ENCODE measurements at places on chromosomes 1 and 21.
A peak's percentile ranks its signal among the peaks of the same experiment; 100 is the strongest.

- no peak for DNase-seq
Measured at GRCh38 chr21:37921091-37921490, 4.8 kb upstream of the KCNJ6 start.

DNA sequence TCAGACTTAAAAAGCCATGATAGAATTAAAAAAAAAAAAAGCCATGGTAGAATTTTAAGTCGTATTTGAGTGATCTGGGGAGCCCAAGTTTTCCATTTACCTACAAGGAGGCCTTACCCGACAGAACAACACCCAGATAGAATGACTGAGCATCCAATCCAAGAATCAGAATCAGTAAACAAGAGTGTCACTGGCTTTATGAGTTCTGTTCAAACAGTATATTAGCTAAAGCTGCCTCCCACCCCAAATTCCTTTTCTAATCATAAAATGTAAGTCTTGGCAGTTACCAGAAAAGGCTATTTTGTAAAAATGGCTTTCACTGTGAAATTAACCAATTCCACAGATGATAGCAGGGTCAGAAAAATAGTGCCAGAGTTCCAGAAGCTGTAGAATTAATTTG lies 1.2 kb downstream of the GTF2B start:
- no peak for DNase-seq

GRCh38 chr1:185500001-185500626 lies 183.1 kb upstream of the IVNS1ABP start:
- DNase-seq = peak; percentile 42

DNA sequence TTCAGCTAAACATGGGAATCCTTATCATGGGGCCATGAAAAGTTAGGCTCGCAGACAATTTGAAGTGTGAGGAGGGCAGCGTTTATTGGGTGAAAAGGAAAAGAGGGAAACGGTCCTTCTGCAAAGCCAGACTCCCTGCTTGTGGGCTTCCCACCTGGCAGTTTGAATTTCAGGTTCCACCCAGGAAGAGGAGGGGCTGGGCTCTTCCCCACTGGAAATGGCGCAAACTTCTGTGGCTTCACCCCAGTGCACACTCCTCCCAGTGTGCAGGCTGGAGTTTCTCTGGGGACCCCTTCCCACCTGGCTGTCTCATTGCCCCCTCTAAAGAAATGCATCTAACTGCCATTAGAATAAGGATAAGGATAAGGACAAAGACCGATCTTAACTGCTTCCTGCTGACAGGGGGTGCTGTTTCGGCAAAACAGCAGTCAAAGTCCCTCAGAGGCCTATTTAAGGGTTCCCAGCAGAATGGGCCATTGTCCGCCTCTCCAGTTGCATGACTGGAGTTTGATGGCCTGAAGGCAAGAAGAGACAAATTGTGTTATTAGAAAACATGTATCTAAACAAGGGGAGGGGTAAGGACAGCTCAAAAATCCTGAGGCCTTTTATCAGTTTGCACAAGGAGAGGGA lies 20.4 kb downstream of the AIM2 start:
- DNase-seq = no peak

DNA sequence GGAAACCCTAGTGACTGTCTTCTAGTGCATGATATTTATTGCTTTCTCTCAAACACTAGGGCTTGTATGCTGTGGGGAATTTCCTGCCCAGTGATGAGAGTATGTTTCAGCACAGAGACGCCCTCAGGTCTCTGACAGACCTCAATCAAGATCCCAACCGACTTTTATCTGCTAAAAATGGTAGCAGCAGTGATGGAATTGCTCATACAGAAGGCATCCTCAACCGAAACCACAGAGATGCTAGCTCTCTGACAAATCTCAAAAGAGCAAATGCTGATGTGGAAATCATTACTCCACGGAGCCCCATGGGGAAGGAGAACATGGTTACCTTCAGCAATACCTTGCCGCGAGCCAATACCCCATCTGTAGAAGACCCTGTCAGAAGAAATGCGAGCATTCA lies 41.3 kb downstream of the PLPPR4 start:
- DNase-seq = no peak

- no peak for DNase-seq
Measured at GRCh38 chr21:15243406-15243805, 178.6 kb upstream of the NRIP1 start.

GRCh38 chr1:79363430-79363829 lies 356.9 kb upstream of the ADGRL4 start:
- DNase-seq = no peak

GRCh38 chr21:26756491-26757159 lies 88.6 kb downstream of the ADAMTS1 start:
- no peak for DNase-seq

- DNase-seq = no peak
Measured at GRCh38 chr1:107877745-107878144, 87.2 kb downstream of the VAV3 start.

DNA sequence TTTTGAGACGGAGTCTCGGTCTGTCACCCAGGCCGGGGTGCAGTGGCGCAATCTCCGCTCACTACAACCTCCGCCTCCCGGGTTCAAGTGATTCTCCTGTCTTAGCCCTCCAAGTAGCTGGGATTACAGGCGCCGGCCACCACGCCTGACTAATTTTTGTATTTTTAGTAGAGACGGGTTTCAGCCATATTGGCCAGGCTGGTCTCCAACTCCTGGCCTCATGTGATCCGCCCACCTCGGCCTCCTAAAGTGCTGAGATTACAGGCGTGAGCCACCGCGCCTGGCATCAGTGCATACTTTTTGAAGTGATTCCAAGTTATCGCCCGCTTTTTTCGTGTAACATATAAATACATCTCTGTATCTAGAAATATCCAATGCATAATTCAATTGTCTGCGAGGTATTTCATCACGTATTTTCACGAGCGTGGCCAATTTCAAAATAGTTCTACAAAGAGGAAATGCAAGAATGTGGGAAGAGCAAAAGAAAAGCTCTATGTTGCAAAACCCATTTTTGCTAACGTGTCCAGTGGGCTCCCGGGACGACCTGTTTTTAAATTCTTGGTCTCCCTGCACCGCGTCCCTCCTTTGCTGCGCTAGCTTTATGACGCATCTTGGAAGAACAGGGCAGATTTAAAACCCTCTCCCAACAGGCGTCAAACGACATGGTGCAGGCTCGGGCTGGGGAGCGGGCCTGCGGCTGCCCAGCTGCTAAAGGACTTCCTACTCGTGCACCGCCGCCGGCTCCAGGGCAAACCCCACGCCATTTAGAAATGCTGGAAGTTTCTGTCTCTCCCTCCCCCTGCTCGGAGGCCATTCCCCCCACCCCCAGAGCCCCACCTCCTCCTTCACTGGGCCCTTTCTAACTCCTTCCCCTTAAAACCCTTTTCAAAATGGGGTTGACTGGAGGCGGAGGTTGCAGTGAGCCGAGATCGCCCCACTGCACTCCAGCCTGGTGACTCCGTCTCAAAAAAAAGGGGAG lies 923 bp upstream of the IFNGR2 start:
- DNase-seq = no peak

DNA sequence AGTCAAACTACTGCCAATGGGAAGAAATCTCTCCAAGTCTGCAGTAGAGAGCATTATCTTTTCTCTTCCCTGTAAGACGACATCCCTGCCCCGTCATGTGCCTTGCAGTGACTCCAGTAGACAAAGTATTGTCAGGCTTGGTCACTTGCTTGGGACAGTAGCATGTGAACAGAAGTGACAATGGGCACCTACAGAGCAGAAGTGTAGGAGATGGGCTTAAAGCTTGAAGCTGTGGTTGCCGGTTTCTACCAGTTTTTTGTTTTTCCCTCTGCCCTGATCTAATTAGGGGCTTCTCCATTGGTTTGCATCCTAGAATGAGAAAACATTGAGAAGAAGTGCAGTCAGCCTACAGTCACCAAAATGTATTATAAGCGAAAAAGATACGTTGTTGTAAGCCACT lies 12.7 kb downstream of the F3 start:
- no peak for DNase-seq

DNA sequence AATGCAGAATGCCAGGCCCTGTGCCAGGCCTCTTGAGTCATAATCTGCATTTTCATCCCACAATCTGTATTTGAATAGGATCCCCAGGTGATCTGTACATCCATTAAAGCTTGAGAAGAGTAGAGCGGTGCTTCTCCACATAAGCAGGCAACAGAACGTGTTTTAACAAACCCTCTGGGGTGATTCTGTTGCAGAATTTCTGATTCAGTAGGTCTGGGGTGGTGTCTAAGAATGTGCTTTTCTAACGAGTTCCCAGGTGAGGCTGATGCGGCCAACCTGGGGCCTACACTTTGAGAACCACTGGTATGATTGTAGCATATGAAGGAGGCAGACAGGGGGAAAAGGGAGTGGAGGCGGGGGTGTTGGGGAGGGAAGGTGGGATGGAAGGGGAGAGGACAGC lies 78.4 kb upstream of the POU3F1 start:
- DNase-seq = no peak

- DNase-seq = no peak
Measured at GRCh38 chr1:226672339-226672762, 66.7 kb downstream of the ITPKB start.

DNA sequence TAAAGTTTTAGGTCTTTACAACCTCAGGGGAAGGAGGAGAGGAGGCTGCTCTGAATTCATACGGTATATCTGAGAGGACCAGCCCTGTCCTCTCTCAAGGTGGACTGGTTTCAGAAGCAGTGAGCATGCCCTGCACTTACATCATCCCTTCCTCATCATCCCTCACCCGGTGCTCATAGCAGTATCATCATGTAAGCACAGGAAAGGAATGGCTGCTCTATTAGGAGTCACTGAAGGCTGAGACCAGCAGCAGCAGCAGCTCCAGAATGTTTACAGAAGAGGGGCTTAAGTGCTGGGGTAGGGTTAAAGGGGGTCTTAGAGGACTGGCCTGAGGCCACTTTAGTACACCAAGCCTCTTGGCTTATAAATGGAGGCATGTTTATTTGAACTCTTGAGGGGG lies 185.9 kb downstream of the AK5 start:
- no peak for DNase-seq

All from HFF-Myc (cell line).